ENCODE measurements at places on chromosomes 2 and 18.

GRCh38 chr2:63842149-63843061 lies 709 bp downstream of the UGP2 start:
- peak; percentile 45 for DNase-seq

DNA sequence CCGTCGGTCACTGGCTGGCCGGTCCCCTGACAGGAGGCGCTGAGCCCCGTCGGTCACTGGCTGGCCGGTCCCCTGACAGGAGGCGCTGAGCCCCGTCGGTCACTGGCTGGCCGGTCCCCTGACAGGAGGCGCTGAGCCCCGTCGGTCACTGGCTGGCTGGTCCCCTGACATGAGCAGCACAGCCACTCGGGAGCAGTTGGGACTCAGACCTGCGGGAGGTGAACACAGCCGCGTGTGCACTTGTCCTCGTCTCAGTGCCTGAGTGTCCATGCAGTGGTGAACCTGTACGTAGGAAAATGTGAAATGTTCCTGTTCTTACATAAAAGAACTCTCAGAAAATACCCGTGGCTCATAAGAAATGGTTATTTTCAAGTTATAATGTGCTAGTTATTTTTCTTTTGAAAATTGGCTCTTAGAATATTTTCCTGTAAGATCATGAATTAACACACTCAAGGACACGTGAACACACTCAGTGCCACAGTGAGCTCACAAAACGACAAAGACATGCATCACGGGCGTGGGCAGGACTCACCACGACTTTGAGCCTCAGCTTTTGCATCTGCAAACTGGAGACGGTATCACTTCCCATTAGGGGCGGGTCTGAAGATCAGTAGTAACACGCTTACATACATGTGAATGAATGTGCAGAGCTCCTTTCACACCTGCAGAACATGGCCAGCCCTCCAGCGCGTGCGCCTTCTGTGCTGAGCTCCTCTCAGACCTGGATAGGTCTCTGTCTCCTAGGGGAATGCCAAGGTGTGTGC lies 21.1 kb upstream of the NFATC1 start:
- DNase-seq: no peak

DNA sequence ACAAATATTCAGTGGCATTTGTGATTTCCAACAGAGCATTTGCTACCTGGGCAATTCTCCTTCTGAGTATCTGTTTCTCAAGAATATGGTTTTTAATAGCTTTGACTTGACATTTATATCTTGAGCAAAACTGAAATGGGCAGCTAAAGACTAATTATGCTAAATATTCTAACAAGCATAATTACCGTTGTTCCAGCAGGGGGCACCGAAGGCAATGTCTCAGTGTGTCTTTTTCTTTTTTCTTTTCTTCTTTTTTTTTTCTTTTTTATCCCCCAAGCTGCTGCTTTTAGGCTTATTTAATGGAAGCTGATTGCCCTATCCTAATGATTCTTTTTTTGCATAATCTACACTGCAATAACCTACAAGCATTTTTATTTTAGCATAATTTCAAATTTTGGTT lies 138.9 kb upstream of the NABP1 start:
- peak; percentile 24 for DNase-seq

DNA sequence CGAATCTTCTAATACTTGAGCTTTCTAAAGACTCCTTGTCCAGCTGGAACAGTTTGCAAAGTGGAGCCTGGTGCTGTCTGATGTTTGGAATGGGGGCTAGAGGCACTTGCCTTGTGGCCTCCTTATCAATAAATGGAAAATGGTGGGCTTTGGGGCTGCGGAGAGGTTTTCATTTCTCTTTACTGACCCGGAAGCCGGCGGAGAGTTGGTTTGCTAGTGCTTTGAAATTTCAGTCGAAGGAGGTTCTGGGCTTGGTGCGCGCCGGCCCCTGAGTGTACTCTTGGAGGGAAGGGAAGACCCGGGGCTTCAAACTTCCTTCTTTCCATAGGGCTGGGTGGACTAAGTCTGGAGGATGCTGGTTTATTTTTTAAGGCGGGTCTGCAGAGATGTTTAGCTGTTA lies 714 bp downstream of the RPIA start:
- peak; percentile 28 for DNase-seq

DNA sequence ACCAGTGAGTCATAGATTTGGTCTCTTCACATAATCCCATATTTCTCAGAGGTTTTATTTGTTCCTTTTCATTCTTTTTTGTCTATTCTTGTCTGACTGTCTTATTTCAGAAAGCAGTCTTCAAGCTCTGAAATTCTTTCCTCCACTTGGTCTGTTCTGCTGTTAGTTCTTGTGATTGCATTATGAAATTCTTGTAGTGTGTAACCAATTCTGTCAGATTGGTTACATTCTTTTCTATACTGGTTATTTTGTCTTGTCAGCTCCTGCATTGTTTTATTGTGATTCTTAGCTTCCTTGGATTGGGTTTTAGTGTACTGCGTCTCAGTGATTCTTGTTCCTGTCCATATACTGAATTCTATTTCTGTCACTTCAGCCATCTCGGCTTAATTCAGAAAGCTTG lies 18.6 kb downstream of the EHBP1 start:
- DNase-seq: no peak

DNA sequence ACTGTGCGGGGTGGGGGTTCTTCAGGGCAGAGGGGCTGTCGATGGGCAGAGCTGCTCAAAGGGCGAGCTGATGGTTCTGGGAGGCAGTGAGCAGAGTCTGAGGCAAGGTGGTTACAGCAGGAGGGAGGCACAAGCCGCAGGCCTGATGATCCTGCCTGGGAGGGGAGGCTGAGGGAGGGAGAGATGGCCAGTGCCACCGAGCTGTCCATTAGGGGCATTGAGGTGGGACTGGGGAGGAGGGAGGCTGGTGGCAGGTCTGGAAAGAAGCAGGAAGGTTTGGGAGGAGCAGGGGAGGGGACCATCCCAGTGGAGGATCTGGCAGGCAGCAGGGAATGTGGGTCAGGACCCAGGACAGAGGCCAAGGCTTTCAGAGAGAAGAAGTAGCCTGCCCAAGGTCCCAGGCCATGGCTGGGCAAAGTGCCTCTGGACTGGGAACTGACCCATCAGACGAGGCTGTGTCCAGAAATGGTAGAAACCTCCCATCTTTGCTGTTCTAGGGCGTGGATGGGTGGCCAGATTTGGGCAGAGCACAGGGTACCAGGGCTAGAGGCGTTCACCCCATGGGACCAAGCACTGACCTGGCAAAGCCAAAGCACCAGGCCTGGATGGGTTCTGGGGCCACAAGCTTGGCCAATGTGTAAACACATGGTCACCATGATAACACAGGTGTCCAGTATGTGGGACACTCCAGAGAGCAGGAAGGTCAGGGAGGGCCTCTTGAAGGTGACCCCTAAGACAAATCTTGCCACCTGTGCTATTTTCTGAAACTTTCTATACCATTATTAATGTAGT lies 55.5 kb downstream of the INHBB start:
- no peak for DNase-seq

GRCh38 chr2:171673905-171674304 lies 13.4 kb upstream of the DYNC1I2 start:
- DNase-seq: no peak

DNA sequence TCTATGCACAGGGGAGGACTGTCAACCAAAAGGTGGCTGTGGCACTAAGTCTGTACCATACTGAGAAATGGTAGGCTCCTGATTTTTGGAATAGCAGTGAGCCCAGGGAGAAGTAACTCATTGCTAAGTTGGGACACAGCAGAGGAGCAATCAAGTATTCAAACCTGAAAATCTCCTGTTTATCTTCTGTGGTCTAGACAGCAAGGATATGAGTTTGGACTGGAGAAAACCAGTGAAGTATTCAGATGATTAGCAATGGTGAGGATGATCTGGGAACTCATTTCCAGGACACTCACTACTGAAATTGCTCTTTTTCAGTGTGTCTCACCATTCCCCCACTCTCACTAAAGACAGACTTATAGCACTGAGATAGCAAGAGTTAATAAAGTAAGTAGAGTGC lies 112.0 kb downstream of the GULP1 start:
- DNase-seq: no peak

Data from NCI-H1105 treated with DMSO at 0.1 percent for 48 hours (cell line).